ENCODE measurements at places on chromosomes 1 and 21.

DNA sequence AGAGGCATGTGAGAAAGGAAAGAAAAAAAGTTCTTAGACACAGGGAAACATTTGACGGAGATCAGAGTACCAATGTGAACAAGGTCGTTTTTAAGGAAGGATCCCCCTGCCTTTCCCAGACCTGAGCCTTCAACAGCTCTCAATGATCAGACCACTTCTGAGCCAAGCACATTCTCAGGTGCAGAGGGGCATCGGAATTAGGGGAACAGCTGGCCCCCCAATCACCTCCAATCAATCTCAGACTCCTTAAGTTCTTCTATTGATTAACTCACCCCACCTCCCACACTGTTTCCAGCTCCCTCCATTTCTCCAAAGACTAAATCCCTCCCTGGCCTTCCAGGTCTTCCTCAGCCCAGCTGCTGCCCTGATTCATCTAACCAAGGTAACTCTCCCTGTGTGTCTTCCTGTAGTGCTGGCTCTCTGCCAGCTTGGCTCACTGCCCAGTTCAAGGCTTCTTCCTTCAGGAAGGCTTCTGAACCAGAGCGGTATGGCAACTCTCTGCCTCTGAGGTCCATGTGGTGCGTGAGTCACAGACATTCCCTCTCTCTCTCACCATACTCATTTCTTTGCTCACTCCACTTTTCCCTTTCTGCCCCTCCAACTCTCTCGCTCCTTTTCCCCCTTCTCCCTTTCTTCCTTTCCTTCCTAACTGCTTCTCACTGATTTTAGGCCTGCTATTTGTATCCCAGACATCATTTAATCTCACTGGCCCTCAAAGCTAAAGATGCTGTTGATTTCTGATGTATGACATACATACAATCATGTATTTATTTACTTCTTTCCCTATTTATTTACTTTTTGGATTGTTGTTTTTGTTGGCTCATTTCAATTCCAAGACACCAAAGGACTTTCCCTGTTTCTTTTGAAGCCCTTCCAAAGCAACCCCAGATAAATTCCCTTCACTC lies 18.1 kb downstream of the CFAP45 start:
- DNase-seq: peak; percentile 39

GRCh38 chr1:243723050-243723449 lies 127.0 kb downstream of the AKT3 start:
- DNase-seq: no peak

DNA sequence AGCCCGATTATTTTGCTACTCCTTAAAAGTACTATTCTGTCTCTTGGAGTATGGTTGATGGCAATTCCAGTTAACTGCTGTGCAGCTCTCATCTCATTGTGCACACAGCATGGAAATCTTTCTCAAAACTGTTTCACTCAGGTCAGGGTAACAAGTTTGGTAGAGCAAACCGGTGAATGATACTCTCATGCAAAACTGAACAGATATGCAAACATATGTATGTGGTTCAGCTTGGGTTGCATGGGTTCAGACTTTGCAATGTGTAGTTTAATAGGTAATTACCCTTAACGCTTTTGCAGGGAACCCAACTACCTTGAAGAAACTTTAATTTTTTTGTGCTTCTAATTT lies 2.2 kb downstream of the GADD45A start:
- DNase-seq: no peak

GRCh38 chr1:165635823-165636222 lies 4.8 kb downstream of the MGST3 start:
- no peak for DNase-seq

GRCh38 chr1:117479086-117479485 lies 111.8 kb downstream of the MAN1A2 start:
- DNase-seq: no peak
